EH (cell line): ENCODE measurements at places on chromosomes 5 and 9.
A peak's percentile ranks its signal among the peaks of the same experiment; 100 is the strongest.

GRCh38 chr9:111034170-111034897, 3.9 kb downstream of the LPAR1 start:
- DNase-seq = peak; percentile 52

GRCh38 chr9:91917436-91917835, 32.6 kb downstream of the ROR2 start:
- DNase-seq = no peak

DNA sequence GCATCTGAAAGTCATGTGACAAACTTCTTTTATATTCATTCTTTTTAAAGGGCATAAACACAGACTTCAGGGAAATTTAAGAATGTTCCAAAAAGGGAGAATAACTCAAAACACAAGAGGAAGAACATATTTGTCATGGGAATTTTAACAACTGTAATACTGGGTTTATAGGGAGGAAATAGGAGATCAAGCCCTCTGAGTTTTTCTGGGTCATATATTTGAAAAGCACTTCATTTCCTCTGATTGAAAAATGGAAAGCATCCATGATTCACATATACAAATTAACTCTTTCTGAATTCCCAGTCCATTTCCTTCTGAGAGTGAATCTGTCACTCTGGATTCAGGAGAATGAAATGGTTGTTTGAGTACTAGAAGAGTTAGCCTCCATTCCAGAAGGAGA, 26.8 kb downstream of the LURAP1L start:
- peak; percentile 51 for DNase-seq

GRCh38 chr9:136729144-136729543, 13.6 kb downstream of the LCN10 start:
- peak; percentile 38 for DNase-seq

- peak; percentile 77 for DNase-seq
Observed at GRCh38 chr9:128550770-128551656, 1.4 kb upstream of the SPTAN1 start.
